Lung microvascular endothelial cell (primary cell): ENCODE measurements at places on chromosomes 7 and 10. TPM values are rescaled to one million over a fixed set of nuclear protein-coding genes. Genes with fewer than 3 reads are reported as not detected.

The ADAMTS14 gene
- total RNA-seq, result not detected in 2 replicates

DNA sequence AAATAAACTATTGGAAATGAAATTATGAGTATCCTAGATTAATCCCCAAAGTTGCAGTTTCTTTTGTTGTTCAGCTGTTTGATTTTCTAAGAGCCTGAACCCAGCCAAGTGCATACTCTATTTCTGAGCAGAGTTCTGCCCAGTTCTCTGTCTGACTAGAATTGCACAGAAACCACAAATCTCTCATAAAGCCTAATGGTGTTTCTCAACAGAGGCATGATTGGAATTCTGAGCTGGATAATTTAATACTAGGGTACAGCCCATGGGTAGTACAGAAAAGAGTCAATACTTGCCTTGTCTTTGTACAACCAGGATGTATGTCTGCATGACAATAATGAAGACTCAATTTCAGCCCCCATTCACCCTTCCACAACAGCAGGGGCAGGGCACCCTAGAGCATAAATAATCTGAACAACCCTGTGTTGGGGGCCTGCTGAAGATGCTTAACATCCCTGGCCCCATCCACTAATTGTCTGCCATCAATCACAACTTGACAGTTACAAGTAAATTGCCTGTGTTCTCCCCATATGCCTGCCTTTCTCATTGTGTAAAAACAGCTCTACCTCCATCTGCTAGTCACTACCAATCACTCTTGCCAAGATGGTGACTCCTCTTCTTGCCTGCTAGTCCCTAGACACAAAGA, 114.4 kb downstream of the NPSR1 start:
- DNase-seq, result no peak

The TRIP6 gene
- total RNA-seq, result 36.4 and 41.3 TPM in 2 replicates

DNA sequence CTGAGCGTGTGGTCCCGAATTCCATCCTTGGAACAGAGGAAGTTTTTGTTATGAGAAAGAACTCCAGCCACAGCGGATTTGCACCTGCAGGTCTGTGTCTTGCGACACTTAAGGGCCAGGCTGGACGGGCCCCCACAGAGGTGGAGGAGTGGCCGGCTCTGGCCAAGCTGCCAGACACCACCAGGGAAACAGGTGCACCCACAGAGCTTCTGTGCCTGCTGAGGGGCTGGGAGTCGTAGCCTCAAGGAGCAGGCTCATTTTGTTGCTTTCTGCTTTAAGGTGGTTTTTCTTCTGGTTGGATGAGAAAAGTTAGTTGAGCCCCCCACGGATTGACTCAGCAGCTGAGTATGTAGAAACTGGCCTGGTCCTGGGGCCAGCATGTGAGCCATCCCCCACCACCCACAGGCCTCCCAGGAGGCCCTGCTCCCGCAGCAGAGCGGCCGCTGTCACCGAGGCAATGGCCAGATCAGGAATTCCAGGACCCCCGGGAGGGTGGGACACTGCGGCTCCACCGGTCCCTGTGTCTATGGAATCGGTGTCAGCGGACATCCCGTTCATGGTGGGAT, 41.9 kb downstream of the NKX6-2 start:
- DNase-seq, result no peak

DNA sequence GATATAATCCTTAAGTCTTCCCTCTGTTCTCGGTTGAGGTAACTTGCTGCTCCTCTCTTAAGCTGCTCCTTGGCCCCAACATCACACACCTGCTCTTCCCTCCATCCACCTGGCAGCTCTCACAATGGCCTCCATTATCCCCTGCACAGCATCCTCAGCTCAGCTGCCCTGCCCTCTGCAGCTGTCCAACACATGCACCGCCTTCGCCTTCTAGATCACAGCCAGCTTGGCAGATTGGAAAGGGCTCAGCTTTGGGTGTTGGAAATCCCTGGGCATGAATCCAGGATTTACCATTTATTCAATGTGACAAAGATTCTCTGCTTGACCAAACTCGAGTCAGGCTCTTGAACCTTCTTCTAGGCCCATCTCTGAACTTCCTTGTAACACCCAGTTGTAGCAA, 20.6 kb downstream of the RGR start:
- DNase-seq, result no peak

GRCh38 chr10:99395750-99396445, 34.5 kb downstream of the GOT1 start:
- peak; percentile 18 for DNase-seq

DNA sequence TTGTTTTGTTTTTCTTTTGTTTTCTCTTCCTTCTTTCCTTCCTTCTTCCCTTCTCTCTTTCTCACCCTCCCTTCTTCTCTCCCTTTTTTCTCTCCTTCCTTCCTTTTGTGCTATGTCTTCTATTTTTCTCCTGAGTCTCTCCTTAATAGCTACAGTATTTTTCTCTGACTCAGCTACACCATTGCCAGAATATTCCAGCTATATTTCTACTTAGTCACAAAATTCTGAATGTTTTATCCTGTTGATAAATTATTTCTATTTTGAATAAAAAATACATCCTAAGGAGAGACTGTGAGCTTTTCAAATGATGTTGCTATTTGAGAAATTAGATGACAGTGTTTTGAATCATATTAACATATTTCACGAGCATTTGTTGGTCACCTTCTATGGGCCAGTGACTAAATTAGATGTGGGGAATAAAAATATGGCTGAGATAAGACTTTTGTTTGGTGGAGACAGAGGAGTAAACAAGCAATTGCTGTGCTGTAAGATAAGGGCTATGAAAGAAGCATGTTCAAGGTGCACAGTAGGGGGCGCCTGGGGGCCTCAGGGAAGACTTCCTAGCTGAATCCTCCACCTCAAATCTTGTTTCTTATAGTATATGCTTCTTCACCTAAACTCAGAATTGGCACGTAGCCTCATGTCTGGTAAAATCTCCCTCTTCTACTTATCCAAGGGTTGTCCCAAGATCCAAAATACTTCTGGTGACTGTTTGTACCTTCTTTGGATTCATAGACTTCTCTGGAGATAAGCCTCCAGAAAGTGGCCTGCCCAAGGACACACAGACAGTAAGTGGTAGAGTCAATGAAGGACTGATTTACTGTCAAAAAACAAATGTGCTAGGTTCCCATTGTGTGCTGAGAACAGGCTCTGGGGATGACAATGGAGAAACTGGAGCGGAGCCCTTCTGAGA, 115.5 kb upstream of the CREB5 start:
- DNase-seq, result peak; percentile 7

DNA sequence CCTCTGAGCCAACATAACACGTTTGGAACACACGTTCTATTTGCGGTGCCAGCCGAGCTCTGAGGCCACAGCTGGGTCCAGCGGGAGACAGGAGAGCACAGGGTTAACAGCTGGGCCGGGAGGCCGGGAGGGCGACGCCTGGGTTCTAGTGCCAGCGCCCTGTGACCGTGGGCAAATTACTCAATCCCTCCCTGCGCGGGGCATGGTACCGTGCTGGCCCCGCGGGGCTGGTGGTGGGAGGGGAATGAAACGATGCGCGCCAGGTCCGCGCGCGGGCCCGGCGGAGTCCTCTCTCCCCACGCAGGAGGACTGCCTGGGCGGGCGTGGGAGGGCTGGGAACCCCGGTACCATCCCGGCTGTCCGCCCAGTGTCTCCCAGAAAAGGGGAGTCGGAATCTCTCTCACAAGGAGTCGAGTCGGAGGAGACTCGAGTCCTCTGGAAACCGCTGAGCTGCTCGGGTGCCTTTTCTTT, 30.4 kb downstream of the LEP start:
- no peak for DNase-seq

- peak; percentile 59 for DNase-seq
Measured at GRCh38 chr10:80684259-80684658, 146.6 kb downstream of the SH2D4B start.

- DNase-seq, result no peak
Measured at GRCh38 chr7:157717211-157718174, 380.7 kb downstream of the DNAJB6 start.

DNA sequence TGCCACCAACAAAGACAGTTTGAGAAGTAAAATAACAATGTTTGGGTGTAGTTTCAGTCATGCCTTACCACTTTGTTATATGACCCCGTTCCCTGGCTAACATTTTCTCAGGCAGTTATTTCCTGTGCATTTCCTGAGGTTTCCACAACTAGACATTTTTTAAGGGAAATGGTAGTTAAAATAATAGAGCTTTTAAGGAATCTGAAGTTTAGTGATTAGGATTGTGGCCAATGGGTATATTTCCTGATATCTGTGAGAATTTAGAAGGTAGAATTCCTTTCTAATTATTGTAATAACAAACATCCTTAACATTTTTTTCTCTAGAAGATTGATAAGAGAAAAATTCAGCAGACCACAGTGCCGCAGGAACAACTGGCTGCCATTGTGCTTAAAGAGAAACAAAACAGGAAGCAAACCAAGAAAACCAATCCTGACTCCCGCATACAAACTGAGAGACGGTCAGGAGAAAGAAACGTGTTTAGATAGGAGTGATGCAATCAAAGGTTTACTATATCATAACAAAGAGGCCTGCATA, 193.6 kb downstream of the MBL2 start:
- DNase-seq, result peak; percentile 91

GRCh38 chr7:110119883-110120581, 970.9 kb upstream of the LRRN3 start:
- DNase-seq, result no peak
